Choroid plexus epithelial cell (primary cell): ENCODE measurements at places on chromosomes 7 and 10.

- no peak for DNase-seq
These were observed 139.3 kb downstream of the PPP1R9A start for GRCh38 chr7:95046494-95047240.

DNA sequence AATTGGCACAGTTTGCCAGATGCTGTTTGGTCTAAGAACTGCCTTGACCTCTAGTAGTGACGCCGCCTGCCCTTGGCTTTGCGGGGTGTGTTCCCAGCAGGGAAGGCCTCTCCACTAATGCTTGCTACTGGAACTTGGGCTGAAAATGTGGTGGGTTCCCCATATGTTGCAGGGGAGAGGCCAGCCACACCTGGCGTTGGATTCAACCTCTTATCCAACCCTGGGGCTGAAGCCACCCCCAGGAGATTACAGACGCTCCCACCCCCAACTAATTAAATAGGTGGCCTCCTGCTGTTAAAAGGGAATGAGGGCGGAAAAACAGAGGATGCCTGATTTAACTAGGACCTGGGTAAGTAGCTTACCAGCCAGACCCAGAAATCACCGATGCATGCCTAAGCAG is 19.2 kb upstream of the ATOH7 start:
- no peak for DNase-seq

DNA sequence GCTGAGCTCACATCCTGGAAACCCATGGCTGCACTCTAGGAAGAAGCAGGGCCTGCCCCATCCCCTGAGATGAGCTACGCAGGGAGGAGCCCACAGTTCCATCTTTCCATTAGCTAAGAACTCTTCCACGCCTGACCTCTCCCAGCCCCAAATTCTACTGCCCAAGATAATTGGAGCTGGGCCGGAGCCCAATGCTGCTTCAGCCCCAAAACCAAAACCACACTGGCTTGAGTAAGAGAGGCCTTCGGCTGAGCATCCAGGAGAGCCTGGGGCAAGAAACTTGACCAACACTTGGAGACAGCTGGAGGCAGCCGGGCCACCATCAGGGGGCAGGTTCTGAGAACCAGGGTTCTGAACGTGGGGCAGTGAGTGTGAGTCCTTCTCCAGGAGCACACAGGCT is 116.1 kb upstream of the ZMIZ1 start:
- DNase-seq, result no peak

DNA sequence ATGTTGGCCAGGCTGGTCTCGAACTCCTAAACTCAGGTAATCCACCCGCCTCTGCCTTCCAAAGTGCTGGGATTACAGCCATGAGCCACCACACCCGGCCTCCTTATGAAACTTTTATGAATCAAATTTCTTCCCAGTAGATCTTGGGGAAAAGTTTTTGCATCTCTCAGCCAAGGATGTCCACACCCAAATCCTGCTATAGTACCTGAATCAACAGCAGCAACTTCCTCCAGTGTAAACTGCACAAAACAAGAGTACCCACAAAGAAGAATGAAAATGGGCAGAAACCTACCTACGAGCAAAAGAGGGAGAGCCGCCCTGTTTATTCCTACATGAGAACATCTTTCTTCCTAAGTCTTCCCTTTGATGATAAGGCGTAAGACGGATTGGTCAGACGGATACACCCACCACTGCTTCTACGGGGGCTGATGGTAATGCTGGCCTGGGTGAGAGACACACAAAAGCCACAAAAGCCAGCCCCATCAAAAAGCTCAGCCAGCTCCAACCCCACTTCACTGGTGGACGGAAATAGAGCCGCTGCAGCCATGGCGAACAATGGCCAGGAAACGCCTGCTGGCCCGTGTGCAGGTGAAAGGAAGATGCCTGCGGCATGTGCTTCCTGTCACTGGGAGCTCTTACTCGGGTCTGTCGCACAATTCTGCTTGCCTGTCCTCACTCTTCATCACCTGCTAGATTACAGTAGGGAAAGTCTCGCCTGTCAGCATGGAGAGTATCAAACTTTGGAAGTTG is 10.4 kb downstream of the JCAD start:
- no peak for DNase-seq

DNA sequence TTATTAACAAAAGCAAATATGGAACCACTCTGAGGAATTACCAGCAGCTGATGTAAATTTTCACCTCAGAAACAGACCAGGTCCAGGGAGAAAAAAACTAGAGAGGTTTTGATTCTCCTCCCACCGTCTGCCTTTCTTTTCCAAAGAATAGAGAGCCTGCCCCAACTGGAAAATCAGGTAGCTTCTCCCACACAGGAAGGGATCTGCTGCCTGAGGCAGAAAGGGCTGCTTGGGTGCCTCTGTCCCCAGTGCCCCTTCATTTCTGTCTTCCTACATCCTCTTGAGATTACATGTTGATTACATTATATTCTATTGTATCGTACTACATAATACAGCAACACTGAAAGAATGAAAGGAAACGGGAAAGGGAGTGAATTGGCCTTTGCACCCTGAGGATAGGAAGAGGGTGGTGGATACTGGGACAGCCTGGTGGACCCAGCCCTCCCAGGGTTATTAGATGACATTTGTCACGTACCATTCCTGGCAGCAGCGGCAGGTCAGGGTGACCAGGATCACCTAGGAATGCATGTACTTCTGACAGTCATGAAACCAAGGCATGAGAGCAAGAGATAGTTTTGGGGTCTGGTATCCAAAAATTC is 8.9 kb downstream of the ST8SIA6 start:
- DNase-seq, result no peak
